ENCODE measurements at places on chromosomes 3 and 15. TPM values are rescaled to one million over a fixed set of nuclear protein-coding genes. Genes with fewer than 3 reads are reported as not detected.

DNA sequence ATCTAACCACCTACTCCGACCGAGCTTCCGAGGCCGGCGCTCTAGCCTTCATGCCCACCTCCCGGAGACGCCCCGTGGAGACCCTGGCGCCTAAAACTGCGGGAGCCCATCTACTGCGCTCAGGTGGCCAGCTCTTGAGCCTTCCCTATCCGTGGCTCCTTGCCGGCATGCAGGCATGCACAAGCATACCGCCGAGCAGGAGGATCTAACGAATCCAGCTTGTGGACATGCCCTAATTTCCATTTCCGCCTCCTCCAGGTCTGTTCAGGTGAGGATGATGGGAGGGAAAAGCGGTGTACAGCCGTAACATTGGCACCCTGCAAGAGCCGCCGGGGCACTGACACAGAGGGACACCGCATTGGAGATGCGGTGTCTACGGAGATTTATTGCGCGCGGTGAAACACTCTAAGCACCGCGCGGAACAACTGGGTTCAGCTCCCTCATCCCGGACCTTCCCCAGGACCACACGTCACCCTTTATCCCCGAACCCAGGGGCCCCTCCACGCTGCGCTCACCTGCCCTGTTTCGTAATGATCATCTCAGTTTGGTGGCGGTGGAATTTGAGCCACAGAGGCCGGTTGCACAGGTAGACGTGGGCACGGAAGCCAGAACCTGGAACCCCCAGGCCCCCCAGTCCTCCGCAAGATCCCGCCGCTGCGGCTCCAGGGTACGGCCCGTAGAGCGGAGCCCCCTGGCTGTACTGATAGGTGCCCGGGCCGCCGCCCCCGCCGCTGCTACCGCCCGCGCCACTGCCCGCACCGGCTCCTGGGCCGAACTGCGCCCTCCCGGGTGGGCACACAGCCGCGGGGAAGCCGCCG, 1.0 kb downstream of the EOMES start:
- no peak for DNase-seq

MANF gene
- total RNA-seq: 131 TPM

- DNase-seq: no peak
Measured at GRCh38 chr15:47493357-47494247, 223.7 kb upstream of the SEMA6D start.

- DNase-seq: no peak
Measured at GRCh38 chr3:13483988-13484695, 4.0 kb downstream of the HDAC11 start.

GRCh38 chr3:143989461-143989860, 17.8 kb downstream of the DIPK2A start:
- no peak for DNase-seq

DNA sequence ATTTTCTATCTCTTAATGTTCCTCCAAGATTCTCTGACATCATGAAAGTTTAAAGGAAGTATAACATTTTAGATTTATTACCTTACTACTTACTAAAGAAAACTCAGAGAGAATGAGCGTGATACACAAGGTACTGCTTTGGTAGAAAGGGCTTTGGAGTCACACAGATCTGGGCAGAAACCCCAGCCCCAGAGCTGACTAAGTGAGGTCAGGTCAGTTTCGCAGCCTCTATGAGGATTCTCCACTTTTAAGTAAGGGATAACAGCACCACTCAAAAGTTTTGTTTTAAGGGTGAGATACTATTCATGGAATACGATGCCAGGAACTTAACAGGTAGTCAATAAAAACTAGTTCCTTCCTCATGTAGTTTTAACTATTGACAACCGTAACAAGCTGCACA, 76.1 kb downstream of the CLDN11 start:
- no peak for DNase-seq

DNA sequence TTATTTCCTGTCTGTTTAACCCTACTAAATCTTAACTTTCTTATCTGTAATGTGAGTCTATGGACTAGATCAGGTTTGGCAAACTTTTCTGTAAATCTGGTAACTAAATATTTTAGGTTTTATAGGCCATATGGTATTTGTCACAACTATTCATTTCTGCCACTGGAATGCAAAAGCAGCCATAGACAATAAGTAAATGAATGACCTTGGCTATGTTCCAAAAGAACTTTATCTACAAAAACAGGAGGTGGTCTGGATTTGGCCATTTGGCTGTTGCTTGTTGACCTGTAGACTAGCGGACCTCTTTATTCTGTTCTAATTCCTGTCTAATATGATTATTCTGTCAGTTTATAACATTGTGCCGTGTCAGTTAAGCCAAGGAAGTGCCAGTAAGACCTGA, 314.2 kb downstream of the LPP start:
- DNase-seq: no peak

NLGN1 gene
- not detected for total RNA-seq

DNA sequence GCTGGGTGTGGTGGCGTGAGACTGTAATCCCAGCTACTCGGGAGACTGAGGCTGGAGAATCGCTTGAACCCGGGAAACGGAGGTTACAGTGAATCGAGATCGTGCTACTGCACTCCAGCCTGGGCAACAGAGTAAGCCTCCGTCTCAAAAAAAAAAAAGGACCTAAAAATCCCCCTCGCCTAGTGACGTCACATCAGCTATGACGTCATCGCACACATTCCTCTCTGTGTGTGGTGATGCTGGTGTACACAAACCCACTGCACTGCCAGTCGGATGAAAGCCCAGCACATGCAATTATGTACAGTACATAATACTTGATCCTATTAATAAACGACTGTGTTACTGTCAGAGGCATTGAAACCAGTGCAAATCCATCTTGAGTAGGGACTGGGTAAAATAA, 40.2 kb upstream of the SEC61A1 start:
- DNase-seq: no peak
